Activated CD4-positive, alpha-beta T cell treated with anti-CD3 and anti-CD28 coated beads, Interleukin-2, amount 10 ng/mL, durations not matched to agents 7 days and 5 days (primary cell): ENCODE measurements at places on chromosomes 5 and 9.

- no peak for DNase-seq
Observed at GRCh38 chr5:18375641-18376040, 741.4 kb downstream of the TAF11L14 start.

DNA sequence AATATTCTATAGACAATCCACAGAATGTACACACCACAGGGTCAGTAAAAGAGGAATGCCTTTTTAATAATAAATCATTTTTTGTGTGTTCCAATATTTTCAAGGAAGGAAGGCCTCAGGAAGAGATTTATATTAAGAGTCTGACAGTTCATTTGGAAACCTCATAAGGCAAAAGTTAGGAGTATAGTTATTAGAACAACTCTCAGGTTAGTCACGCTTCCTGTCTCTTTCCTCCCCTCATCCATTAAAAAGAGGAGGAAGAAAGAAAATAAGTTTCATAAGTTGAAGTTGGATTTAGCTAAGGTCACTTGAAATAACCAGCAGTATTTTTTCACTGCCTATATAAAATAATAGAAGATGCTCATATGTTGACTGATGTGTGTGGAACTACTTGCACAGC lies 863.2 kb downstream of the PTPRD start:
- no peak for DNase-seq

- no peak for DNase-seq
Observed at GRCh38 chr5:100683881-100684280, 148.7 kb downstream of the FAM174A start.

DNA sequence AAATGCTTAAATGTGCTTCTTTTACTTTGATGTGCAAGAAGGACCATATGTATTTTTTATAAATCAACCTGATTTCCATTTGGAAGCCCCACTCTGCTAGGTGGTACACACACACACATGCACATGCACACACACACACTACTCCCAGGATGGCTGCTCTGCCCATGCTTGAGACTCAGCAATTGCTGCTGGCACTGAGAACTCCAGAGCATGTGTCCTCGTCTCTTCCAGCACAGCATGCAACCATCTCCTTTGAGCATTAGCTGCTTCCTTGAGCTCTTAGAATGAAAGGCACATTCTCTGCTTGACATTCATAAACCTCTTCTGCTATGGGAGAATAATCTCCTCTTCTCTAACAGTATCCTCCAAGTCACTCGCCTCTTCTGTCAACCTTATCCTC lies 115.9 kb downstream of the FEM1C start:
- no peak for DNase-seq

GRCh38 chr5:149913436-149914419 lies 30.9 kb downstream of the PDE6A start:
- no peak for DNase-seq

GRCh38 chr5:172493906-172494305 lies 39.6 kb upstream of the SH3PXD2B start:
- DNase-seq = no peak

DNA sequence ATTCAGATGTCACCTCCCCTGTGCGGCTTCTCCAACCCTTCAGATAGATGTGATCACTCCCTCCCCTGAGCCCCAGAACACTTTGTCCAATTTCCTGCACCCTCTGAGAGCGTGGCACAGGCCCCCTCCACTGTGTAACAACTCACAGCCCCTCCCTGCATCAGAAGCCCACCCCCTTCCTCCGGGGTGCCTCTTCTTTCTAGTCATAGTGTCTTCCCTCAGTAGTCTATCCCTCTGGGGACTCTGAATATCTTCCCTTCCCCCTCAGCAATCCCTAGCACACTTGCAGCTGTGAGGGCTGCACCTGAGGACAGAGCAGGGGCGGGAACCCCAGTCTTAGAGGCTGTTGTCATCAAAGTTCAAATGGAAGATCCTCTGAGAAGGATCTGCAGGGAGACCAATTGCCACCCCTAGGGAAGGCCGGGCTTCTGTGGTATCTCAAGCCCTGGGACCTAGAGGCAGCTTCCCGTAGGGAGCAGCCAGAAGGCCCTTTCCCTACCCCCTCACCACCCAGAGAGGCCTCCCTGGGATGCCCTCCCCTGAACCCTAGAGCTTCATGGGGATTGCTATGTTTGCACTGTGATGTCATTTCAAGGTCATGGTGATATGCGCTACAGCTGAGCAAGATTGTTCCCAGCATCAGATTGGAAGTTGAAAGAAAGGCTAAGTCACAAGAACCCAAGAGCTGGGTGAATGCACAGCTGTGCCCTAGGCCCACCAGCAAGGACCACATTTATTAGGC lies 70.7 kb downstream of the THBS4 start:
- no peak for DNase-seq

DNA sequence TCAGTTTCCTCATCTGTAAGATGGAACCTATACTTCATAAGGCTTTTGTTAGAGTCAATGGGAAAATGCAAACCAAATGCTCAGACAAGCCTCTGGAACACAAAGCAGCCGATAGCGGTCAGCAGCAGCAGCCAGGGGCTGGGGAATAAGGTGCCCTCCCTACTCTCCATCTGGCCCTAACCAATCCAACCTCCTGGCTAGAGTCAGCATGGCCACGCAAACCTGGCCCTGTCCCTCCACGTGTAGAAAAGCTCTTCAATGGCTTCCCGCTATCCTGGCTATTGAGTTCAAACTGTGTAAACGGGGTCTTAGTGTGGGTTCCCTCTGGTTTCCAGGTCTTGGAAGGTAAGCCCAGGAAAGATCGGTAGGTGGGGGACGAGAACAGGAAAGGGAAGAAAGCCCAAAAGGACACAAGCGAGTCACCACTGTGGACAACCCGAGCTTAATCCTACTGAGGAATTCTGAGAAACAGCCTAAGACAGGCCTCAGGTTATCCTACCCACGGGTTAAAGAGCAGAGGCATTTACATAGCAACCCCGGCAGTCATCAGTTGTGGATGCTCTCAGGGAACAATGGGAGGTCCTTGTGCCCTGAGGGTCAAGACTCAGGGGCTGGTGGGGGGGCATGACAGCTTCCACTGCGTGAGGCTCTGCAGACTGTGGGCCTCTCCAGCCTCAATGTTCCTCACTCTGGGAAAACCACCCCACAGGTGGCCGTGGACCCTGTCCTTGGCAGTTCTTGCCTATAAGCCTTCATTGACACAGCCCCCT lies 30.9 kb downstream of the FABP6 start:
- DNase-seq = no peak

DNA sequence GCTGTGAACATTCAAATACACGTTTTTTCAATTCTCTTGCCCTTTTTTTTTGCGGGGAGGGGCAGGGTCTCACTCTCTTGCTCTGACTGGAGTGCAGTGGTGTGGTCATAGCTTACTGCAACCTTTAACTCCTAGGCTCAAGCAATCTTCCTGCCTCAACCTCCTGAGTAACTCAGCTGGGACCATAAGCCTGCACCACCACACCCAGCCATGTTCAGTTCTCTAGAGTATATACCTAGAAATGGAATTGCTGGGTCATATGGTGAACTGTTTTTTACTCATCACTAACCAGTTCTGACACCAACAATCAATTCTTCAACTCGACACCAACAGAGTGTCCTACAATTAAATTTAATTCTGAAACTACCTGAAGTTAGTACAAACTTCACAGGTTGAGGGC lies 85.5 kb upstream of the ZNF169 start:
- DNase-seq = no peak

- no peak for DNase-seq
Observed at GRCh38 chr5:93893075-93893474, 151.7 kb upstream of the POU5F2 start.

DNA sequence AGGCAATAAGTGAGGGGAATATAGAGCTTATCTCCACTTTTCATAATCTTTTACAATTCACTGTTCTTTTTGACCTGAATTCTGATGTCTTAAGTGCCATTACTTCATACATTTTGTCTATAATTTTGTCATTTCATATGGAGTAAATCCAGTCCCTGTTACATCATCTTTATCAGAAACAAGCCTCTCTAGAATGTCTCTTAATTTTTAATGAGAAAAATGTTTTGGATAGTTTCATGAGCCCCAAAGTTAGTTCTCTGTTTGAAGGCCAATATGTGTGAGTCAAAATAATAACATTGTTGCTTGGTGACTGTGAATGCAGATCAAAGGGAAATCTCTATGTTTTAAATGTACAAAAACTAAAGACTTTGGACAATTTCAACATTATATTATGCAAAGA lies 329.6 kb upstream of the ARRDC3 start:
- no peak for DNase-seq

- DNase-seq = no peak
Observed at GRCh38 chr5:39543335-39543734, 118.6 kb upstream of the DAB2 start.

- no peak for DNase-seq
Observed at GRCh38 chr9:124238546-124239140, 19.1 kb upstream of the NEK6 start.

DNA sequence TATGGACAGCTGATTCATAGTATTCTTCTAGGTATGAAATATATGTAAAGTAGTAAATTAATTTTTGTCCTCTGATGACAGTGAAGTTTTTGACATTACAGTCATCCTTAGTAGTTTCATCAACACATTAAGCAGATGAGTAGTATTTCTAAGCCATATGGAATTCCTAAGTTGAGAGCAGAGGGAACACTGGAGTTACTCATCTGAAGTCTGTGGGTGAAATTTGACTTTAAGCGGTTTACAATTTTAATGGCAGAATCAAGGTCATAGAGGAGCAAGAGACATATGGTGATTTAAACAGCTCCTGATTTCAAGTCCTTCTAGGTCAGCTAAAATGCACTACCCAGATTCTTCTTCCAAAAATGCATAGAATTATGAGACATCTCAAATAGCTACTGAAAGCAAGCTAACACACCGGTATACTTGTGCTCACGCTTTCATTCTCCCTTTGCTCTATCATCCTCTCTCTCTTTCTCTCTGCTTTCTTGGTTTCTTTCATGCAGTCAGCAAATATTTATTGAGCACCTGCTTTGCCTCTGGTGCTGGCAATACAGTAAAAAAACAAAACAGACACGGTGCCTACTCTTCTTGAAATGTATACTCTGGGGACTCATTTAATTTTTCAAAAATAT lies 235.9 kb downstream of the FER start:
- no peak for DNase-seq

- DNase-seq = no peak
Observed at GRCh38 chr9:128087262-128087661, 19.2 kb downstream of the SLC25A25 start.

GRCh38 chr9:137317021-137317717 lies 15.1 kb upstream of the NRARP start:
- peak; percentile 6 for DNase-seq

GRCh38 chr5:61966296-61966955 lies 339.6 kb upstream of the KIF2A start:
- no peak for DNase-seq

DNA sequence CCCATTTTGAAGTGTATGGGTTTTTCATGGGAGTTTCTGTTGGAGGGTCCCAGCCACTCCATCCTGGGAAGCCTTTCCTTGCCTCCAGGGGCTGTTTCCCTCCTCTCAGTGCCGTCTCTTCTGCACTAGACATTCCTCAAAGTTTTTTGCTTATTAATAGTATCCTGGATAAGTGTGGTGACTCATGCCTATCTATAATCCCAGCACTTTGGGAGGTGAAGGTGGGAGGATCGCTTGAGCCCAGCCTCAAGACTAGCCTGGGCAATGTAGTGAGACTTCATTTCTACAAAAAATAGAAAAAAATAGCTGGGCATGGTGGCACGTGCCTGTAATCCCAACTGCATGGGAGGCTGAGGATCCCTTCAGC lies 43.1 kb downstream of the RALGPS1 start:
- no peak for DNase-seq

DNA sequence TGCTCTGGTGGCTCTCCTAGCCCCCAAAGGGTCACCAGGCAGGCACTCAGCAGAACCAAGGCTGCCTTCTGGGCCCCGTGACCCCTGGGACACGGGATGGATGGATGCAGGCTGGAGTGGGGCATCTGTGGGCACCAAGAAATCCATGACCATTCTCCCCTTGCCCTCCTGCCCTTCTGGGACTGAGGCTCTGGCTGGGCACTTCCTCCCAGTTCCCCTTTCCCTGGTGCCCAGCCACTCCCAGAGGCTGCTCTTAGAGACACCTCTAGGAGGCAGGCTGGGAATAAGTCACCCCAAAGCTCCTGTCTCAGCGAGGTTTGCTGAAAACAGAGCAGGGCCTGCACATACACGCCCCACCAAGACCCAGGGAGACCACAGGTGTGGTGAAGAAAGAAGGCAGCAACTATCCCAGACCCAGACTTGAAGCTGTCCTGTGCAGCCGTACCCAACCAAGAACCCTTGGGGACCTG lies 943 bp downstream of the STING1 start:
- peak; percentile 28 for DNase-seq

- DNase-seq = peak; percentile 91
Observed at GRCh38 chr5:132019857-132020555, 8.5 kb upstream of the ACSL6 start.

DNA sequence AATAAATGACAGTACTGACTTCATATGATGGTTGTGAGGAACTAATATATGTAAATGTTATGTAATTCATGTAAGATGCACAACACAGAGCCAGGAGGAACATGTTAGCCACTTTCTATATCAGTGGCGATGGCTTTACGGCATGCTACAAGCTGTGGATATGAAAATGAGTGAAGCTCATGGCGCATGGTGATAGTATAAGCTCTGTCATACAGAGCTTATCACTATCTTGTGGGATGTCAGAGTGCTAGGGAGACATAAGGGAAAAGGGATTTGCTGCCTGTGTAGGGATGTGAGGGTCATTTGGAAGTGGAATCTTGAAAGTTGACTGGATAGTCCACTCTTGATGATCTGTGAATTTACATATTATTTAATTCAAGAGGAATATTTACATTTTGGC lies 13.6 kb downstream of the CPEB4 start:
- DNase-seq = no peak

DNA sequence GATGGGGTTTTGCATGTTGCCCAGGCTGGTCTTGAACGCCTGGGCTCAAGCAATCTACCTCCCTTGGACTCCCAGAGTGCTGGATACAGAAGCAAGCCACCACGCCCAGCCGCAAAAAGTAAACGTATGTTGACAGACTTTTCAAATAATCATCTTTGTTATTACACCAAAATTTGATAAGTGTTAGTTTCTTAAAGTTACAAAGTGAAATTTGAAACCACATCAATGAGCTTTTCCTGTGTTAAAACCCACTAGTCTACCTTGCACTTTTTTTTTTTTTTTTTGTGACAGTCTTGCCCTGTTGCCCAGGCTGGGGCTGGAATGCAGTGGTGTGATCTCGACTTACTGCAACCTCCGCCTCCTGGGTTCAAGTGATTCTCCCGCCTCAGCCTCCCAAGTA lies 29.9 kb downstream of the SPACA9 start:
- DNase-seq = no peak

- DNase-seq = peak; percentile 53
Observed at GRCh38 chr5:172115541-172115982, 72.5 kb downstream of the STK10 start.
